ENCODE measurements at places on chromosomes 5 and 9.

DNA sequence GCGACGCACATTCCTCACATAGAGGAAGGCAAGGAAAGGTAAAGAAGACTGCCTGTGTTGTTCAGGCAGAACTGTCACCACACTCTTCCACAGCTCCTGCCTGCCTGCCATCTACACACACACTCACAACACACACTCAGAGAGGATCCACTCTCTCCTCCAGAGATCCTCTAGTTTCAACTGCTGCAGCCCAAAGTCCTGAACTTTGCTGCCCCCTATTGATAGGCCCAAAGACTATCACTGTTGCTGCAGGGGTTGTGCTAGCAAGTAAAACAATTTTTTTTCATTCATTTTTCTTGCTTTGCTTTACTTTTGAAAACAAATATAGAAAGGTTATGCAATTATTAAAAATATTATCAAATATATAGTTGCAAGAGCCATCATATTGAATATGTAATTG, 5.9 kb upstream of the CFAP90 start:
- DNase-seq: no peak

GRCh38 chr9:119052339-119053030, 316.8 kb downstream of the BRINP1 start:
- DNase-seq: no peak

GRCh38 chr9:76451234-76451633, 7.7 kb upstream of the GCNT1 start:
- DNase-seq: no peak

DNA sequence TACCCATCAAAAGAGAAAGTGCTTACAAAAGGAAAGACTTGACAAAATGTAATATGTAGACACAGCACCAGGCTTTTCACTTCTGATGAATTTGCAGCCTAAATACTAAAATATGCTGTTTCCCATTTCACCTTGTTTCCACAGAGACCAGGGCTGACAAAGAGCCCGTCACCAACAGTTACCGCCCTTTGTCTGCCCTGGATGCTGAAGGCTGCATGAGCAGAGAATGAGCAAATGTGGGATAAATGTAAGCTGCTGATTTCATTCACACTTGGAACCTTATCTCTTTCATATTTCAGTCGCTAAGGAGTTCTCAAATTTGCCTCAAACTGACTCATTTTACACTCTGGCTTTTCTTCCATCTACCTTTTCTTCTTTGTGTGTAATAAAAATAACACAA, 213.9 kb downstream of the TMEM167A start:
- no peak for DNase-seq

- DNase-seq: no peak
These were observed 55.0 kb upstream of the APC start for GRCh38 chr5:112682621-112683061.
